ENCODE measurements at places on chromosomes 2 and 18.

DNA sequence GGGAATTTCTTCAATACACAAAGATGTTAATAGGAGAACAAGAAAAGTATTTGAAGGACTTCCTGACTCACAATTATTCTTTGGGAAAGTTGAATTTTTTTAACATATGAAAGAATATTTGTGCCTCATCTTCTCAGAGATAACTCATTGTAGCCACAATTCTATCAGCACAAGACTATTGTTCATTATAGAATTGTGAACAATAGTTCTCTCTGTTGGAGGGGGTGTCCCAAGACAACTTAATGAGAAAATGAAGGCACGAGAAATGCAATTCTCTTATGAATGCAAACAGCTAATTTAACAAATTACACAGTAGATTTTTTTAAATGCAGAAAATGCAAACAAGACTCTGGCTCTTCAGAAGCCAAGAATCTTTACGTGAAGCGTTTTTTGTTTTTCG, 157.0 kb downstream of the BARD1 start:
- DNase-seq, result no peak

DNA sequence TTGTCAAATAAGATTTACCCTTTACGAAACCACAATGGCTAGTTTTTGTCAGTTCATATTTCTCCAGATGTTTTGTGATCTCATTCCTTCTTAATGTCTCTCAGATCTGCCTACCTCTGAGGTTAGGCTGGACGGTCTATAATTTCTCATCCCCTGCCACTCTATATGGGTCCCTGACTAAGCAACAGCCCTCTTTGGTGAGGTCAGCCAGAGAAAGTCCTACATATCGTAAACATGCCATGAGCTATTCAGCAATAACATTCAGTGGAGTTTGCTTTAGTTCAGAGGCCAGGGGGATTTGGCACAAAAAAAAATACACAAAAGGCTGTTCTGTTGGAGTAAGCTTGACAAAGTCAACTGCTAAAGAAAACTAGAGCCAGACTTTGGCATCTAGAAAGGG, 192.1 kb upstream of the NCKAP5 start:
- peak; percentile 81 for DNase-seq

DNA sequence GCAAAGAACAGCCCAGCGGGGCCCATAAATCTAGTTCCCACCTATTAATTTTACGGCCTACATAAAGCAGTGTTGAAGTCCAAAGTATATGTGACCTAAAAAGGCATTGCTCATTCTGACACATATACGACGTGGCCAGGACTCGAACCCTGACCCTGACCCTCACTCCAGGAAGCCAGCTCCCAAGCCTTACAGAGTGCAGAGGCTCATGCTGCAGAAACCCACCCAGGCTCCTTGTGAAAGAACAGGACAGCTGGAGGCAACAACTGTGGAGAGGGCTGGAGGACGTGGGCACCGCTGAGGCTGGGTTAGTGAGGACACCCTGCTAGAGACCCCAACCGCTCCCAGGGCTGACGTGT, 221.6 kb downstream of the CYP26B1 start:
- DNase-seq, result no peak

DNA sequence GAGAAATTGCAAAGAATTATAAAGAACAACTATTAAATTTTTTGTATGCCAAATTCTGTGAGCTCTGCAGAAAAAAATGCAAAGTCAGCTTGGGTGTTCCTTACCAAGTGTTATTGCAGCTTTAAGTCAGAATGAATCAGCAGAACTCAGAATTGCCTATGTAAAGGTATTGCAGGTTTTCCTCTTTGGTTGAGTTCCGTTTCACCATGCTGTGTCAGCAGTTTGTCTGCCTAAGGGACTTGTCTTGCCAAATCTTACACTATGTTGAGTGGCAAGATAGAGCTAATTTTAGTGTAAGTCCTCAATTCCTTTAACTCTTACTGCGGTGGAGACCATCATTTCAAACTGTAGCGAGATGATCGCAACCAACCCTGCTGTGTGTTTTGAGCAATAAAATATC, 38.8 kb downstream of the ADAM23 start:
- DNase-seq, result no peak

DNA sequence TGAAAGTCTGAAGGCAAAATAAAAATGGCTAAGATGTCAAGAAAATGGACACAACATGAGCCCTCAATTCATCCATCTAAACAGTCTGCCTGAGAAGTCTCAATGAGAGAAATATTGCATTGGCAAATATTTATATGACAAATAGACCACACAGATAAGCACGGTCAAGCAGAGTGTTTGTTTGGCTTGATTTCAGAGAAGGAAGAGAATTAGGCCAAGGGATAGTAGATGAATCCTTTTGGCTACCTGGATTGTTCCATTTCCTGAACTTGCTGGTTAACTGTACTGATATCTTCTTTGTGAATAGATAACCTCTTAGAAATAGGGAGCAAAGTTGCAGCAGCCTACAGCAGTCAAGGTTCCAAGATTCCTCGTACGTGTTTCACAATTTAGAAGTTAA, 129.6 kb downstream of the RBMS1 start:
- no peak for DNase-seq

DNA sequence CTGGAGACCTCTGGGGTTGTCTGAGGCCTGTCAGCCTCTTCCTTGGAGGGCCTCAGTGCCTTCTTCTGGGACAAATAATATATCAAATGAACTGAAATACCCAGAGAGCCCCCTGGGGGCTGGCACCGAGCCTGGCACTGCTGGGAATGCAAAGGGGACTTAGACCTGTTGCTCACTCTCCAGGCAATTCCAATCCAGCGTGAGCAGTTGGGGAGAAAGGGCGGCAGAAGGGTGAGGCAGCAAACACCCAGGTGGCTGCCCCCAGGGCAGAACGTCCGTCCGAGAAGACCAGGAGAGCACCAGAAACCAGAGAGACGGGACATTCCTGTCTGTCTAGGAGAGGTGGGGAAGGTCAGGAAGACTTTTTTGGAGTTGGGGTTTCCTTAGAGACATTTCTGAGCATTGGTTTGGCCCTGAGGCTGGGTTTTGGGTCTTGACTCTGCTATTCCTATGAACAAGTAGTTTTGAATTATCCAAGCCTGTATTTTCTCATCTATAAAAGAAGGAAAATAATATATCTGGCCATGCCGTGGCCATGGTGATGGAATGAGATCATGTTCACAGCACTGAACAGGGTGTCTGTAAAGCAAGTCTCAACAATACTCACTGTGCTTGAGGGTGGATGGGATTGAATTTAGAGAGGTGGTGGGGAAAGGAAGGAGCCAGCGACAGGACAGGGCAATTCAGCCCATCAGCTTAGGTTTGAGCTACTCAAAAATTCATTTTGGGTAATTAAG, 44.3 kb upstream of the ZBTB7C start:
- DNase-seq, result no peak

DNA sequence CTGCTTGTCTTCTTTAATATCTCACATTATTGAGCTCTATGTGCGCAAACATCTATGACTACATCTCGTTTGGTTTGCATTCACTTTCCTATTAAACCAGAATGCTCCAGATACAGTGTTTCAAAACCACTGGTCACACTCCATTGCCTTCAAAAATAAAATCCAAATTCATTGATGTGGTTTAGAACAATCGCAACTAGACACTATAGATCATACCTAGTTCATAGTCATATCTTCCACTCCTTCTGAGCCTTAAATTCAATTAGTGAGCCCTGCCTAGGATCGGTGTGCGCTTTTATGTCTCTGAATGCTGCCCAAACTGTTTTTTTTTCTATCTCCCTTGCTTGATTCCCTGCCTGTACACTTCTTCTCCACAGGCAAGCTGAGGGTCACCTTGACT, 238.5 kb upstream of the RGPD4 start:
- no peak for DNase-seq
